ENCODE measurements at places on chromosomes 12 and 14.

DNA sequence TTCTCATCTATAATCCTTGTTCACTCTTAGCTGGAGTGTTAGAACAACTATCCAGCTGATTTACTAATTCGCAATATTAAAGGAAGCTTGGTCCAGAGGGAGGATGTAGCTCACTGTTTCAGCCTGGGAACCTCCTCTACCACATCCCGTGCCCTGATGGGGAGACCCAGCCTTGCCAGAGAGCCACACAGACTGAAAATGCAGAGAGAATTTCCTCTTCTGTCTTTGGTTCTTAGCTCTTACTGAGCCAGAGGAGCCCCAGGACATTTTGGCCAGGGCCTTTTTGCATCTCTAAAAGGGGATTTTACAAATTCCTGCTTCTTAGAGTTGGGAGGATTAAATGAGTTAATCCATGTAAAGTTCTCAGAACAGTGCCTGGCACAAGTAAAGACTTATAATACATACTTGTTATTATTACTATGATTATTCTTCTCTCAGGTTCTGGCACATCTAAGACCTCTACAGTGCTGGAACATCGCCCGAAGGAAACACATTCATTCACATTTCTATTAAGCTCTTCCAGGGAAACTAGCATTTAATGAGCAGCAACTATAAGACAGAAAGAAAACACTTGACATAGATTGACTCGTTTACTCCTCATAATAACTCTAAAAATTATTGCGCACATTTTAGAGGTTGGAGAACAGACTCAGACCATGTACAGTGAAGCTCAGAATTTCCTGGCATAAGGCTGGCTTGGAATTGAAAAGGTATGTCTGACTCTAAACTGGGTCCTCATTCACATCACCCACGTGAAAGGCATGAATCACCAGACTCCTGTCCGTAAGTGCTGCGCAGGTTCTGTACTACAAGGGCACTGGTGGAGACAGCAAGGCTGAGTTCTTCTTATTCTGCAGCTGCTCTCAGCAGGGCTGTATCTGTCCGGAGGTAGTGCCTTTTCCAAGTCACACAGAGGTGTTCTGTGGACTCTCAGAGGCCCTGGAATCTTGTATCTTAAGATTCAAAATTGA is 27.8 kb upstream of the AEBP2 start:
- no peak for DNase-seq

DNA sequence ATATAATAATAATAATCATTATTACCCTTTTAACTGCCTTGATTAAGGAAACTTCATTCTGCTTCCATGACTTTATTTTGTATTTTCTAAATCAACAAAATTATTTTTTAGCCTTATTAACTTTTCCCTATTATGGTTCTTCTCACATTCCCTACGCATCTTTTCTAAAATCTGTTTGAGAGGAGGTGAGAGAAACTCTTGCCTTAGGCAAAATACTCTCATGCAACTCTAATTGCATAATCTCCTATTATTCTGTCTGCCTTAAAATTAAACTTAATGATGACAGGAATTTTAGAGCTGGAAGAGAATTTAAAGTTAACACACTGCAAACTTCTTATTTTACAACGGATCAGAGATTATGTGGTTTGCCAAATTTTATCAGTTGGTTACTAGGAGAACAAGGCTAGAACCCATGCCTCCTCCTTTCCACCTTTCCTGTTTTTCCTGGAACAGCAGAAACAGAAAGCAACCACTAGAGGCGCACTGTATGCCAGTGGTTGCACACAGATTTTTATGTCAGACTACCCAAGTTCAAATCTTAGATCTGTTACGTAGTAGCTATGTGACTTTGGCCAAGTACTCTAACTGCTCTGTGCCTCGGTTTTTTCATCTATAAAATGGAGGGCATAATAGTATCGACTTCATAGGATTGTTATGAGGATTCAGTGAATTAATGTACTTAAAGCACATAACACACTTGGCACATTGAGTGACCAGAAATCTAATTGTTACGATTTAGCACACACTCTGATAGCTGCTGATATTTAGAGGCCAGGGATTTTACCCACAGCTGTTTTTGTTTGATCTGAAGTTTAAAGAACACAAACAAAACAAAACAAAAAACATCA is 4.3 kb upstream of the BRMS1L start:
- no peak for DNase-seq

DNA sequence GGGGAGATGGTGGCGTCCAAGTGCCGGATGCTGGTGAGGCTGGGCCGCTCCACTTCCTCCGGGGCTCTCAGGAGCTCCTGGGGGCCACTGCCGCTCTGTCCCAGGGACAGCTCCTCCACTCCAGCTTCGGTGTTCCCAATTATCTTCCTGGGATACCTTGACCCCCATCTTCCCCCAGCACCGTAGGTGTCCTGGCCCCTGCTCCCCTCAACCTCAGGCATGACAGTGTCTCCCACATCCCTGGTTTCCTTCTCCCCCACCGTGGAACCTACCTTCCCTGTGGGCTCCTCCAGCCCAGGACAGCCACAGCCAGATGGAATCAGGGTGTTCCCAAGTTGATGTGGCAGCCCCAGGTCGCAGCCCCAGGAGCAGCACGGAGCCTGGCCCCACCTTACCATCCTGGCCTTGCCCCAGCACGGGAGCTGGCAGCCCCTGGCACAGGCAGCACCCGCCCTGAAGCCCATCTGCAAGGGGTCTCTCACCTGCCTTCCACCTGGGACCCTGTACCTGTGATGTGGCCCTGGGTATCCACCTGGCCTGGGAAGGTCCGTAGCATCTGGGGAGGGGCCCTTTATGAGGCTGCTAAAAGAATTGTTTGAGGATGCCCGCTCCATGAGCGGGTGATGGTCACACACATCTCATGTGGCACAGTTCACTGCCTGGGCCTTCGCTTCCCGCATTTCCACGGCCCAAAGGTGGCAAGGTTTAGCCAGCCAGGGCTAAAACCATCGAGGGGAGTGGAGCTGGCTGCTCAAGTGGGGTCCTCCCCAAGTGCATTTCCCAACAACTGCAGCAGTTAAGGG is 4.1 kb downstream of the TMEM121 start:
- no peak for DNase-seq

- no peak for DNase-seq
Observed at GRCh38 chr12:48221645-48222044, 18.6 kb upstream of the OR10AD1 start.

- DNase-seq: no peak
Observed at GRCh38 chr12:99529966-99530365, 117.6 kb upstream of the GARIN6 start.

GRCh38 chr14:92960706-92961566 is 38.0 kb downstream of the CHGA start:
- DNase-seq: no peak

GRCh38 chr12:108317308-108318234 is 21.5 kb downstream of the CMKLR1 start:
- no peak for DNase-seq

All from stimulated activated CD8-positive, alpha-beta memory T cell treated with anti-CD3 and anti-CD28 coated beads, Interleukin-7, amount 100 ng/mL, for 1 hour (primary cell).